A673 (cell line): ENCODE measurements at places on chromosomes 2 and 18. TPM values are rescaled to one million over a fixed set of nuclear protein-coding genes. Genes with fewer than 3 reads are reported as not detected.

Gene GPR39
- 3.4 and 3.6 TPM in 2 replicates for total RNA-seq

Gene PRKAG3
- total RNA-seq, result not detected in 2 replicates

Gene NEURL3
- total RNA-seq, result not detected in 2 replicates

Gene SERPINB13
- 0.49 and 0.50 TPM in 2 replicates for total RNA-seq

- DNase-seq, result no peak
Observed at GRCh38 chr2:30649278-30649677, 158.0 kb downstream of the CAPN13 start.

DNA sequence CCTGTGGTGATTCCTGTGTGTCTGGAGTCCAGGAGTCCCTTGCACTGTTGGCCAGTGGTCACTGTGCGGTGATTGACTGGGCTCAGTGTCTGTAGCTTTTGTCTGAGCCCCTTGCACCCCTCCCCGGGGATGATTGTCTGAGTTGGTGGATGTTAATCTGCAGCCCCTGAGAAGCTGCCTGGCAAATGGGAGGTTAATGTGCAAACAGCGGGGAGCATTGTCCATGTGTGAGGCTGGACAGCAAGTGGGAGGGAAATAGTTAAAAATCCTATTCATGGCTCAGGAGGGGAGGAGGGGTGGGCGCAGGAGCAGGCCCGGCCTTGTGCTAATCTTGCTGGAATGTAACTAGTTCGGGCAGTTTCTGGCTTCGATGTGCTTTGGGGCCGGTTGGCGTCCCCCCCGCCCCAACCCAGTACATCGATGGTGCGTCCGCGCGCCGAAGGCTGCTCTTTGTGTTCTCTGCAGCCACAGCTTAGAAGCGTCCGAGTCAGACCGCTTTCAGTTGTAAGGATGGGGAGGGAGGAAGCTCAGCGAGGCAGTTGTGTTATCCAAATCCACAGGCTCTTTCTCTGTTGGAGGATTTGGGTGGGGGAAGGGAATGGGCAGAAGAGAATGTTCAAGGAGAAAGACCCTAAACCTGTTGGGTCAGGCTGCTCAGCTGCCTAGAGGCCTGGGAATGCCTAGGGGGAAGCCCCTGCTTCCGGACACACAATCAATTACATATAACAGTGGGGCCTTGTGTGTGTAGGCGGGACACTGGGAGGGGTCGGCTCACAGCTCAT, 71.8 kb downstream of the TGOLN2 start:
- DNase-seq, result peak; percentile 54

- no peak for DNase-seq
Observed at GRCh38 chr18:46220116-46220515, 115.9 kb downstream of the HAUS1 start.

GRCh38 chr2:96241900-96242611, 23.7 kb downstream of the TMEM127 start:
- DNase-seq, result peak; percentile 43

GRCh38 chr2:71535526-71535925, 82.2 kb downstream of the DYSF start:
- DNase-seq, result no peak
